ENCODE measurements at places on chromosomes 1 and 21.

DNA sequence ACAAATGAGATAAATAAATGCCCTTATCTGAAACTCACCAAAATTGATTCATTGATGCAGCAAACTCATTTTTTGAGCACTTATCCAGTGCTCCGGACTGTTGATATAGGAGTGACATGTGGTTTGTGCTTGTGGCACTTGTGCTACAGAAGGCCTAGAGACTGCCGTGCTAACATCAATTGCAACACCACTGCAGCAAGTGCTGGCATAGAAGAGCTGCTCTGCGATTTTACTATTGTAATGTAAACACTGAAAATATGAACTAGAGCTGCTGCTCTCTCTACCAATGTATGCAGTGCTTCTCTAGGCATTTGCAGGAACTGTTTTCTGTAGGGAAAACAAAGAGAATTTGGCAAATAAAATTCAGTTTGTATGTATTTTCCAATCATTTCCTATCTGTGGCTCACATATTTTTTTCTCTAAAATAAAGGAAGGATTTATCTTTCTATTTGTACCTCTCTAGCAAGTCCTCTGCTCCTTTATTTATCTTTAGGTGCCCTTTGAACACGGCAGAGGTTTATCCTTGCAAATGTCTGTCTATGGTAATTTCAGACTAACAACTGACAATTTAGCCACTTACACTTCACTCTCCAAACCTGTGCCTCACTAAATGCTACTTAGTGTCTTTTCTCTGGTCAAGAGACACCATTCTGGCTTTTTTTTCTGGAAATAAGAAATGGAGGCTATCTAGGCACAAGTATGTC is 409.5 kb upstream of the ADGRL2 start:
- DNase-seq, result peak; percentile 13

- no peak for DNase-seq
These were observed 51.5 kb downstream of the SYT6 start for GRCh38 chr1:114102136-114102535.

- no peak for DNase-seq
These were observed 256.7 kb downstream of the KIF26B start for GRCh38 chr1:245411245-245412036.

DNA sequence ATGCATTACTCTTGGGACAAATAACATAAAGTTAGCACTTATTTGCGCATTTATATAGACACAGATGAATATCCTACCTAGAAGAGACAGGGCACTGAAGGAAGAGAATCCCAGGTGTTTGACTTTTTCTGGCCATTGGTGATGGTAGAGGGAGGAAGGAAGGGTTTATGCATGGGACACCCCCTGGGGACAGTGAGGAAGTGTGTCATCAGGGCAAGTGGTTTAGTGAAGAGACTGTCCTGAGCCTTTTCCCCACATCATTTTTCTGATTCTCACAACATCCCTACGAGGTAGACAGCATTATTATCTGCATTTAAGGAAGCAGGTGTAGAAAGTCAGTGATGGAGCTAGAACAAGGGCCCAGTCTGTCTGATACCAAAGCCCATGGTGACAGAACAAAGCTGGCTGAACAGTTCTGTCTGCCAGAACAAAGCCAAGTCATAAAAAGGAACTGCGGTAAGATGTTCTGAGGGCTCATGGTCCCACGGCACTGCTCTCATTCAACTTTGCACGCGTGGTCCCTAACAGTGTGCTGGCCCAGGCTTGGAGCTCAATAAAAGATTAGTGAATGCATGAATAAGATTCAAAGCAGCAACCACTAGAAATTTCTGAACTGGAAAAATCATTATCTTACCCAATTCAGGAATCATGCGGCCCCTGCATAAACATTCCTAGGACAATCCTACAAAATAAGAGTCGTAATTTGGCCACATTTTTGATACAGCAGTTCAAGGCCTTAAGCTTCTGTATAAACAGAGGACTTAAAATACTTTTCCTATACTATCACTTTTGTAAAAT is 12.2 kb upstream of the CDC42BPA start:
- DNase-seq, result no peak

GRCh38 chr1:83746234-83746633 is 252.7 kb downstream of the TTLL7 start:
- no peak for DNase-seq

- DNase-seq, result no peak
These were observed 22.8 kb upstream of the PAPPA2 start for GRCh38 chr1:176440176-176440575.

DNA sequence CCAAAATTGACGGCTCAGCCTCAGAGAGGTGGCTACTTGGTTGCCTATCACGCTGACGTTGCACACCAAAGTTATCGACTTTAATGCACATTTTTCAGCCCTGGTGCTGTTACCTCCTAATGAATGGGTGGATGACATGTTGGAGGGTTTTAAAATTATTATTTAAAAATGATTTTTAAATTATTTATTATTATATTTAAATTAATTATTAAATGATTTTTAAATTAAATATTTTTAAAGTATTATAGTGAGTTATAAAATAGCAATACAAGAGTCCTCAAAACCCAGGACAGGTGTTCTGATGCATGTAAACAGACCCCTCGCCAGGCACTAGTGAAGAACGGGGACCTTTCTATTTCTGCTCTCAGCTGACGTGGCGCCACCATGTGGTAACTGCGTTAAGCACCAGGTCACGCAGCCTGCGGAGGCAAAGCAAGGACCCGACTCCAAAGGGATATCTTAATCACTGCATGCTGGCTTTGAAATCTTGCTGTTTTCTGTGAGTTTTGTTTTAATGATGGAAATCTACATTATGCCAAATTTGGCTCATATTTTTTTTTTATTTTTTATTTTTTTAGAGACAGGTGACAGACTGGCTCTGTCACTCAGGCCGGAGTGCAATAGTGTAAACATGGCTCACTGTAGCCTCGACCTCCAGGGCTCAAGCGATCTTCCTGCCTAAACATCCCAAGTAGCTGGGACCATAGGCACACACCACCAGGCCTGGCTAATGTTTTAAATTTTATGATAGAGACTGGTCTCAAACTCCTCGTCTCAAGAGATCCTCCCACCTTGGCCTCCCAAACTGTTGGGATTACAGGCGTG is 22.6 kb downstream of the CASP9 start:
- peak; percentile 71 for DNase-seq

GRCh38 chr1:64539781-64540218 is 69.9 kb downstream of the CACHD1 start:
- DNase-seq, result peak; percentile 52

All from transverse colon (tissue), 4 donors.